Right renal pelvis (tissue), 4 donors: ENCODE measurements at places on chromosomes 3 and 15. TPM values are rescaled to one million over a fixed set of nuclear protein-coding genes. Genes with fewer than 3 reads are reported as not detected.

Gene BFSP2
- polyA plus RNA-seq = 0.10 TPM

Gene LTF
- polyA plus RNA-seq = 3.4 TPM

Gene PIGX
- polyA plus RNA-seq = 34.9 TPM

Gene CCK
- not detected for polyA plus RNA-seq

Gene ZBTB47
- polyA plus RNA-seq = 15.7 TPM

Gene KIF7
- polyA plus RNA-seq = 13.4 TPM

DNA sequence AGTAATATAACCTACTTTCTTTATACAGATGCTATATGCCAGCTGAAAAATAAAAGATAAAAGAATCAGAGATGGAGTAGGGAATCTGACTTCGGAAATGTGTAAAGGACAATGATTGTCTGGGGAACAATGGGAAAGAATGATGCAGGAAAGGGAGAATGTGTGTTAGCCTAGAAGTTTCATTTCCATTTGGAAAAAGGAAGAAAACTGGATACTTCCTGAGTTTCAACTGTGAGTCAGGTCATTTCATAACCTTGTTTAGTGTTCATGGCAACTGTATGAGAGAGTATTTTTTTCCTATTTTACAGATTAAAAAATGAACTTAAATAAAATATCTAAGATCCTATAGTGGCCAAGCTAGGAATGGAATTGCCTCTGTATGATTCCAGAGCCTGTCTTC lies 261.3 kb upstream of the NECTIN3 start:
- no peak for DNase-seq

DNA sequence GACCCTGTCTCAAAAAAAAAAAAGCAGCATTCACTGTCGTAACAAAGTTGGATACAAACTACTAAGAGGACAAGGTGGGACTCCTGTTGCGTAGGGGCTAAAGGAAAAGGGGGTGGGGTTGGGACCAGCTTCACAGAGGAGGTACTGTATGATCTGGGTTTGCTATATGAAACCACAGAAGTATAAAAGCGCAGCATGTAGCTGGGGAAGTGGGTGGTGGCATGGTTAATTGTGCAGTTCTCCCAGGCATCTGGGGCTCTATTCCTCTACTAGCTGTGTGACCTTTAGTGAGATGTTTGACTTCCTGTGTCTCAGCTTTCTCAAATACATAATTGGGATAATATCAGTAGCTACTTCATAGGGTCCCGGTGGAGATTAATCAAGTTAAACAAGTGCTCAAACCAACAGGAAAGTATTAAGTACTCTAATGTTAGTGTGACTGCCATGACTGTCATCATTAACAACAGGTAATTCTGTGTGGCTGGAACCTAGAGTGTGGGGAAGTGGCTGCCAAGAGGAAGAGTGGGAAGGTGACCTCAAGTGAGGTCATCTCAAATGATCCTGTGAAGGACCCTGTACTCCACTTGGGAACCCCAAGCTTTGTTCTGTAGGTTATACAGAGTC lies 11.5 kb downstream of the PARP16 start:
- no peak for DNase-seq

GRCh38 chr15:89806559-89807550 lies 7.8 kb downstream of the ANPEP start:
- DNase-seq = no peak

- DNase-seq = no peak
Observed at GRCh38 chr15:66165856-66166255, 87.7 kb downstream of the MEGF11 start.

DNA sequence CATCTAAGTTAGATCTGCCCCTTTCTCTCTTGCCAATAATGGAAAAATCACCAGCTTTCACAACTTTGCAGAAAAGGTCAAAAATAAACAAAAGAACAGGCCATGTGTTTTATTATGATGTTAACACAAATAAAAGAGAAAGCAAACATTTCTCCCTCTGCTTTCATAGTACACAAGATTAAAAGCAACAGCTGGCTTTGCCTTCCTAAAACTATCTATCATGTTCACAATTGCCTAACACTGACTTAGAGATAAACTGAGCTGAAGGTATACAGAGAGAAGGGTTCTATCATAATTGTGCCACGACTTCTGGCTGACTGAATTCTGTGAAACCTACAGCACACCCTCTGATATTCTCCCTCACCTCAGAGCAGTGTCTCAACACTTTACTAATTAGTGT lies 29.4 kb downstream of the AADAC start:
- no peak for DNase-seq

- DNase-seq = no peak
Observed at GRCh38 chr15:95013381-95013780, 782.0 kb downstream of the MCTP2 start.

GRCh38 chr3:71581457-71582035 lies 2.0 kb downstream of the FOXP1 start:
- no peak for DNase-seq

DNA sequence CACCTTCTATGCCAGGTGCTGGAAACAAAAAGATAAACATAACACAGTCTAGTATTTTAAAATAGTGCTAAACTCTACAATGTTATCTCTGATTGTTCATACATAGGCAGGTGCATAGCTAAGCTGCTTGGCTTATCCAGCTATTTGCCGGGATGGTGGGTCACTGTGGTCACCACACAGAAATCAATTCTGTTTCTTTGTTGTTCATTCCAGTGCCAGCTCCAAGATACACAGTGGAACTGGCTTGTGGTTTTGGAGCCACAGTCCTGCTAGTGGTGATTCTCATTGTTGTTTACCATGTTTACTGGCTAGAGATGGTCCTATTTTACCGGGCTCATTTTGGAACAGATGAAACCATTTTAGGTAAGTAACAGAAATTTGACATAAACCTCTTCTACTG lies 130.2 kb downstream of the IL1RAP start:
- DNase-seq = no peak

DNA sequence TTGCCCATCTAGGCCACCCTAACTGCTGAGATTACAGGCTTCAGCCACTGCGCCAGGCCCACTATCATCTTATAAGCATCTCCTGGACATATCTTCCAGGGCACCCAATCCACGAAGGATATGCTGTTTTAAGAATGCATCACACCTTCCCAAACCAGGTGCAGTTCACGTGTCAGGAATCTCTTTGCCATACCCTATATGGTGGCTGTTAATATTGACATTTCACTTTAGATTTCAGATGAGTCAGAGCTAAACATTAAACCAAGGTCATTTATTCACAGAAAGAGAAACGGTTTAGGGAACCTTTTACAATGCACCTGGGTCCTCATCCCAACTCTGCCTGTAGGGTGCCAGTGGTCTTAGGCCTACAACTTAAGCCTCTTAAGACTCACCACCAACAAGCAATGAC lies 85.7 kb downstream of the TBL1XR1 start:
- no peak for DNase-seq

- DNase-seq = no peak
Observed at GRCh38 chr15:36682101-36682500, 102.7 kb downstream of the CDIN1 start.

DNA sequence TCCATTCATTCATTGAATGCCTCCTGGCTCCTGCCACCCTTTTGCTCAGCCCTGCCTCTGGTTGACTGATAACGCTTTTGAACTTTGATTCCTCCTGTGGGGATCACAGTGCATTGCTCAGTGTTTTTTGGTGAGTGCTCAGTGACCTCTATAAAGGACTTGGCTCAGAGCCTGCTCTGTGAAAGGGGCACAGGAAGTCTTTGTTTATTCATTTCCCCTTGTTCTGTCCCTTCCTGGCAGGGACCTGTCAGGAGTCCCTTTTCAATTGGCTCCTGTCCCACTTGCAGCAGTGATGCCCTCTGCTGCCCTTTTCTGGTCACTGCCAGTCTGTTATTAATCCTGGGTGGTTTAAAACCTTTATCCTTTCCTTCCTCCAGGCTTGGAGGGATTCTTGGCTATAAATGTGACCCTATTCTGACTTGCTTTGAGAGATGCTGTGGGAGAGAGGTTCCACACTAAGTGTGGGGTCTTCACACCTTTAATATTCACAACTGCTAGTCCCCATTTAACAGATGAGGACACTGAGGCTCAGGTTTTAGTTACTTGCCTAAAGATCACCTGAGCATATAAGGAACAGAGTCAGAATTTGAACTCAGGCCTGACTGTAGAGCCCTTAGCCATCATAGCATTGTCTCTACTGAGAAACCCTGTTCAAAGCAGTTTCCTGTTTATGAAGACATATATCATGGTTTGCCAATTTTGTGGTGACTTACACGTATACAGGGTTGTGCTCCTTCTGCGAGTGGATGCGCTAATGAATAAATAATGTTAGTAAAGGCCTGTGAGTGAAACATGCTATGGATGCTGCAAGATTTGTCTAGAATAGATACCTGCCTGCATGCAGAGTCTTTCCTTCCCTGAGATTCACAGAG lies 23.2 kb upstream of the TATDN2 start:
- no peak for DNase-seq

DNA sequence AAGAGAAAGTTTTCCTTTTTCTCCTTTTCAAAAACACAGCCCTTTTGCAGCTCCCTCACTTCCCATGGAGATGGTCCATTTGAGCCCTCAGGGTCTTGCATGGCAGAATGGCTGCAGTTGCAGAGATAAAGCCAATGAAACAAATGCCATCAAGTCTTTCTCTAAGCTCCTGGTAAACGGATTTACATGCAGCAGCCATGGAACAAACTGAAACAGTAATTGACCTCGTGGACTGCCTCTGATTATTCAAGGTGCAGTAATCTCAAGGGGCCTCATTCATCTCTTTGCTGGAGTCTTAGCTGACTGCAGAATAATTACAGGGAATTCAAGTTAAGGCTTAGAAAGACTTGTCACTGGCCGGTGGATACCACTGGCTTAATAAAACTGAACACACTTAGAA lies 125.1 kb downstream of the SQOR start:
- no peak for DNase-seq

DNA sequence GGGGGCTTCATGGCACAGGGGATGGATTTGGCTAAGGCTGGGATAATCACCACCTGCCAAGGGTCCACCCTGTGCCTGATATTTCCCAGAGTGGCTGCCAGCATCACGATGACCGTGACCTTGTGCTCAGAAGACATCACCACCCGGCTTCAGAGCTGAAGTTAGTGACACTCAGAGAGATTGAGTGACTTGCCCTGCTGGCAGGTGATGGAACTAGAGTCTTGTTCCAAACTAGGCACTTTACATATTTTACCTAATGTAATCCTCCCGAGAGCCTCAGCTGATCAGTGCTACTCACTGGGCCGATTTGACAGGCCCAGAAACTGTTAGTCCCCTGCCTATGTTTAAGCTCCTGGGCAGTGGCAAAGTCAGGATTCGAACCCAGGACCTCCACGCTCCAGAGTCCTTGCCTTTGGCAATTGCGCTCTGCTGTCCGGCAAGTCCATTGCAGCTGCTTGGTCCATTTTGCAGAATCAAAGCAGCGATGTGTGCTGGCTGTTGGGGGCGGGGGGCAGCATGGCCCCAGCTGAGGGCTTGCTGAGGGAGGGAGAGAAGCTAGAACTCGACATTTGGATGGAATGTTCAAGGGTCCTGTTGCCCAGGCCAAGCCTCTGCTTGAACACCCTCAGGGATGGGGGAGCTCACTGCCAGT lies 74.8 kb upstream of the GATA2 start:
- no peak for DNase-seq

DNA sequence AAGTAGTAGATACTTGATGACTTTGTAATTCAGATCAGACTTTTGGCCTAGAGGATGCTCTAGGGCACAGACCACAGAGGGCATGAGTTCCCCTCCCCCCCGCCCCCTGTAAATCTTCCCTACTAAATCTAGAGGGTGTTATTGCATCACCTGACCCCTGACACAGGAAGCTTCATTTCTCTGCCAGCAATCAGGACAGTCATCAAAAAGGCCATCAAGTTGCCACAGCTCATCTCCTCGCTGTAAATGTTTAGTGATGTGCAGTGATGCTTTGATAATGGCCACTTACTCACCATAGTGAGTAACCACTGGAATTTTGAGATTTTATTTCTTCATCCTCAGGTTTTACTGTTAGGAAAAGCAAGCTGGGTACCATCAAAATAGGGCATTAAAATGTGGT lies 289.2 kb upstream of the CHRM5 start:
- no peak for DNase-seq

- no peak for DNase-seq
Observed at GRCh38 chr3:12782172-12782815, 14.2 kb upstream of the CAND2 start.

DNA sequence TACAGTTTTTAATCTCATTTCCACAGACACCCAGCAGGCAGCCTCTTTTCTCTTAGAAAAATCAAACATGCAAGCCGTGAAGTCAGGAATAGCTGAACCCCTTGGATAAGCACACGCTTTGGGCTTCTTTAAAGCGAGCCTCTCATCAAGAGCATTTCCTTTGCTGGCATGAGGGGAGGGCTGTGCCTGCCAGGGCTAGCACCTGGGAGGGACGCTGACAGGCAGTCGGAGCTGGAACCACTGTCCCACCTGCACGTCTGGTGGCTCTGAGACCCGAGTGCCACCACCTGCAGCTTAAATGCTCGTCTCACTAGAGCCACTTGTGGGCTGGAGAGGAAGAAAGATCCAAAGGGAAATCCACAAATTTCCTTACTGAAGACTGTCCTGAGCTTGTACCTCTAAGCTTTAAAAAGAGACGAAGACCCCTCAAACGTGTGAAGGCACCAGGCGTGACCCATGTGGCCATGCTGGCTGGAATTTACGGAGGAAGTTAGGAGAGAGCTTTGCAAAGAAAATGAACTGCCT lies 9.4 kb downstream of the MAP6D1 start:
- DNase-seq = no peak

- no peak for DNase-seq
Observed at GRCh38 chr3:170809975-170810357, 60.0 kb downstream of the RPL22L1 start.

DNA sequence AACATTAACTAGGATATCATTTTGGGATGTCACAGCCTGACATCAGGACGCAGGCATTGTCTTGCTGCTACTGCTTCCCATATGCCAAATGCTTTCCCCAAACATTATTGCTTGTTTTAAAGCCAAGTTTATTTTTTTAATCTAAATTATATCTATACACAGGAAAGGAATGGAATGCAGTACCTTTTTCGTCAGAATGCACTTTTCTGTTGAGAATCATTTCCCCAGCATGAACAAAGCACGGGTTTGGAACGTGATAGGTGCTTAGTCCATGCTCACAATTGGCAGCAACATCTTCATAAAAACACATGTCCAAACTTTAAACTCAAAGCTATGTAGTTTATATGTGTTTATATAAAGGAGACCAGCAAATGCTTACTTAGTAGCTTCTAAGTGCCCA lies 26.1 kb downstream of the PXK start:
- DNase-seq = no peak

GRCh38 chr3:72559385-72559784 lies 288.9 kb downstream of the SHQ1 start:
- no peak for DNase-seq
